Fibroblast of lung (primary cell): ENCODE measurements at places on chromosomes 2 and 18. TPM values are rescaled to one million over a fixed set of nuclear protein-coding genes. Genes with fewer than 3 reads are reported as not detected.

The ANKRD30BL gene
- not detected in 2 replicates for total RNA-seq

The OR6B2 gene
- not detected in 2 replicates for total RNA-seq

The TNFAIP6 gene
- 33.1 and 53.8 TPM in 2 replicates for total RNA-seq

The LIMS3 gene
- 6.3 TPM in 1 of 2 replicates, not detected in the other for total RNA-seq

The STAM2 gene
- total RNA-seq, result 38.0 and 43.3 TPM in 2 replicates

The PUS10 gene
- total RNA-seq, result 7.7 and 9.2 TPM in 2 replicates

The SERPINB13 gene
- total RNA-seq, result not detected in 2 replicates

The CRIM1 gene
- 135 and 364 TPM in 2 replicates for total RNA-seq

GRCh38 chr2:70094978-70095719 lies 7.9 kb downstream of the PCBP1 start:
- no peak overlapping the region for H3K4me3 ChIP-seq
- H3K27me3 ChIP-seq, result no peaks in the 10 kb centered on the region
- DNase-seq, result peak; percentile 47
- peaks cover 5% of the 10 kb centered on the region for H3K4me1 ChIP-seq

GRCh38 chr18:62999392-62999791 lies 284.1 kb downstream of the PHLPP1 start:
- no peak overlapping the region for H3K27ac ChIP-seq
- H3K4me1 ChIP-seq, result no peaks in the 10 kb centered on the region
- no peak overlapping the region for H3K4me3 ChIP-seq
- DNase-seq, result peak; percentile 79
- no peaks in the 10 kb centered on the region for H3K36me3 ChIP-seq
- H3K27me3 ChIP-seq, result peaks cover 9% of the 10 kb centered on the region

GRCh38 chr18:26386441-26386840 lies 160.2 kb downstream of the TAF4B start:
- H3K4me3 ChIP-seq, result no peak overlapping the region
- no peaks in the 10 kb centered on the region for H3K36me3 ChIP-seq

- H3K4me1 ChIP-seq, result no peaks in the 10 kb centered on the region
- peak; percentile 36 for DNase-seq
- H3K36me3 ChIP-seq, result no peaks in the 10 kb centered on the region
- H3K27me3 ChIP-seq, result peaks cover 4% of the 10 kb centered on the region
Observed at GRCh38 chr2:48734576-48735303, 20.8 kb downstream of the LHCGR start.

GRCh38 chr2:100809506-100809905 lies 10.4 kb upstream of the NPAS2 start:
- no peaks in the 10 kb centered on the region for H3K36me3 ChIP-seq
- H3K27me3 ChIP-seq, result peaks cover 3% of the 10 kb centered on the region
- H3K4me1 ChIP-seq, result no peaks in the 10 kb centered on the region
- DNase-seq, result no peak

DNA sequence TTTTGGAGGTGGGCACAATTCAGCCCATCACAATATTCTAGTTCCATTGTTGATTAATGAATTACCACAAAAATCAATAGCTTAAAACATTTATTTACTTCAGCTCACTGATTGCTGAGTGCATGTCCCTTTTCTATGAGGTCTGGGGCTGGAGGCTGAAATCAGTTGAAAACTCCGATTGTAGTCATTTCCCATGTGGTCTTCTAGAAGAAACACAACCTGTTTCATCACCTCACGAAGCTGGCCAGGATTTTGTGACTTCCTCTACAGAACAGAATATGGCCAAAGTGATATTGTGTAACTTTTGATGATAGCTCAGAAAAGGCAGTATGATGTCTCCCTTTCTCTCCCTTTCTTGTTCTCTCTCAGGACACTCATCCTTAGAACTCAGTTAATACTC lies 44.1 kb upstream of the CYRIA start:
- H3K4me1 ChIP-seq, result no peaks in the 10 kb centered on the region
- no peaks in the 10 kb centered on the region for H3K27me3 ChIP-seq
- H3K36me3 ChIP-seq, result no peaks in the 10 kb centered on the region
- no peak for DNase-seq
- H3K4me3 ChIP-seq, result no peak overlapping the region
- H3K27ac ChIP-seq, result no peak overlapping the region

GRCh38 chr18:63917817-63918216 lies 10.1 kb downstream of the SERPINB10 start:
- no peak overlapping the region for H3K4me3 ChIP-seq
- no peaks in the 10 kb centered on the region for H3K36me3 ChIP-seq
- no peak for DNase-seq
- no peaks in the 10 kb centered on the region for H3K4me1 ChIP-seq

DNA sequence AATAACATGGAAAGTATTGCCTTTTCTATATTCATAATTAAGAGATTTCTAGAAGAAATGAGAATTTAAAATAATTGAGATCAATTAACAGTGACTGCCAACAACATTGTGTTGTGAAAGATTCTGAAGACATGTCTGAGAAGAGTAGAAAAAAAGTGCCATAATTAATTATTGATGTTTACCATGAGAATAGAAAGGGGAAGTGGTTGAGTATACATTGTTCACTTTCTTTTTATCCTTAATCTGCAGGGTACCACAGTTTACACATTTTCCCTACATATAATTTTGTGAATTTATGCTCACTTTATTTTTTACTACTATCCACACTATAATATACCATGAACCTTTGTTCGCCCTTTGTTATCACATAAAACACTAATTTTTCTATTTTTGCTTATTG lies 47.1 kb upstream of the UBE2E3 start:
- H3K27me3 ChIP-seq, result no peaks in the 10 kb centered on the region
- H3K4me3 ChIP-seq, result no peak overlapping the region

- no peaks in the 10 kb centered on the region for H3K36me3 ChIP-seq
- H3K27ac ChIP-seq, result no peak overlapping the region
- no peak overlapping the region for H3K4me3 ChIP-seq
- DNase-seq, result no peak
- H3K4me1 ChIP-seq, result peaks cover 14% of the 10 kb centered on the region
- H3K27me3 ChIP-seq, result no peaks in the 10 kb centered on the region
Observed at GRCh38 chr2:237869343-237870102, 10.1 kb downstream of the RAMP1 start.

GRCh38 chr2:170191166-170191866 lies 13.4 kb downstream of the MYO3B start:
- H3K27ac ChIP-seq, result no peak overlapping the region
- no peak overlapping the region for H3K4me3 ChIP-seq
- H3K4me1 ChIP-seq, result no peaks in the 10 kb centered on the region
- H3K27me3 ChIP-seq, result no peaks in the 10 kb centered on the region

DNA sequence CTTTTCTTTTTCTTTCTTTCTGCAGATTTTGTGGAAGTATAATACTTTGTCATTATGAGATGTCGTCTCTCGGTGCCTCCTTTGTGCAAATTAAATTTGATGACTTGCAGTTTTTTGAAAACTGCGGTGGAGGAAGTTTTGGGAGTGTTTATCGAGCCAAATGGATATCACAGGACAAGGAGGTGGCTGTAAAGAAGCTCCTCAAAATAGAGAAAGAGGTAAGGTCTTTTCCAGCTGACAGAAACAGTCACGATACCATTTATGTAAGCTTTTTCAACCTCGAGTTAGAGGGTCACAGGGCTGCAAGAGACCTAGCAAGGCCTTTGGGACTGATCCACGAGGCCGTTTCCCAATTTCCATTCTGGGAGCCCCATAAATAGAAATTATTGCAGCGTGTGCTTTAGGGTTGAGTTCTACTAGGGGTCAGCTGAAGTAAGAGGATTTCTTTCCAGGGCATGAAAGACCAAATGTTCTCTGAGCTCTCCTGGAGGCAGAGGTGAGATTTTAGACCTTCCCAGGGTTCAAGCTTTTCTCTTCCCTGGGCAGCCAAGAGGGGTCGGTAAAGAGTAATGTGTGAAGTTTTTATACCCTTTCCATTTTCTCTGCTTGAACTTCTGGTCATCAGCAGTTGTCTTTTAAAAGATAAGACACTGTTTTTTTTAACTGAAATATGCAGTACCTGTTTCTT lies 15.5 kb downstream of the MAP3K20 start:
- H3K27me3 ChIP-seq, result no peaks in the 10 kb centered on the region
- H3K4me1 ChIP-seq, result peaks cover 21% of the 10 kb centered on the region
- peak overlapping the region; percentile 81 for H3K27ac ChIP-seq
- DNase-seq, result no peak
- peak overlapping the region; percentile 15 for H3K4me3 ChIP-seq

DNA sequence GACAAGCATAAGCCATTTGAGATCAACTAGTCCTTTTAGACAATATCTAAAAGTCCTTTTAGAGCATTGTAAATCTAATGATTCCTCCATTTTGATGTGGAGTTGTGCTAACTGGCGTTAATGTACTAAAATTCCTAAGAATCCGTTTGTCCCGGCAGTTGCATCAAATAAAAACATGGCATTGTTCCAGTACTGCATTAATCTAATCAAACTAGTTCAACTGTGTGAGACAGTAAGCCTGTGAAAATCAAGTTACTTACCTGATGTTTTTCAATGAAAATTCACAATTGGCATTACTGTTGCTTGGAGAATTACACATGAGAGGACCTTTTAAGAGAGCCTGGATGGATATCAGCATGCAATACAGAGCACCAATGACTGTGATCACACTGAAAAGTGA lies 13.3 kb downstream of the TM4SF20 start:
- H3K27ac ChIP-seq, result no peak overlapping the region
- no peak overlapping the region for H3K4me3 ChIP-seq
- H3K4me1 ChIP-seq, result peaks cover 16% of the 10 kb centered on the region
- no peaks in the 10 kb centered on the region for H3K27me3 ChIP-seq
- H3K36me3 ChIP-seq, result no peaks in the 10 kb centered on the region

DNA sequence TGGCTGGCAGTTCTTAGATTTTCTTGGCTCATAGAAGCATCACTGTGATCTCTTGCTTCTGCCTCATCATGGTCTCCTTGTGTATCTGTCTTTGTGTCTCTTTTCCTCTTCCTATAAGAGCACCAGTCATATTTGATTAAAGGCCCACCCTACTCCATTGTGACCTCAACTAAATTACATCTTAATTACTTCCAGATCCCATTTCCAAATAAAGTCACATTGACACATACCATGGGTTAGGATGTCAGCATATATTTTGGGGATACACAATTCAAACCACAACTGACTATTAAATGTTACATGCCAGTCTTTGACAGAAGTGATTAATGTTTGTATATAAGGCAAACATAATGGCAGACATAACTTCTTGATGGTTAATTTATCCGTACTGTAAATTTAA lies 27.3 kb upstream of the TMX3 start:
- peak; percentile 9 for DNase-seq
- H3K4me3 ChIP-seq, result no peak overlapping the region
- H3K36me3 ChIP-seq, result no peaks in the 10 kb centered on the region
- no peaks in the 10 kb centered on the region for H3K4me1 ChIP-seq

DNA sequence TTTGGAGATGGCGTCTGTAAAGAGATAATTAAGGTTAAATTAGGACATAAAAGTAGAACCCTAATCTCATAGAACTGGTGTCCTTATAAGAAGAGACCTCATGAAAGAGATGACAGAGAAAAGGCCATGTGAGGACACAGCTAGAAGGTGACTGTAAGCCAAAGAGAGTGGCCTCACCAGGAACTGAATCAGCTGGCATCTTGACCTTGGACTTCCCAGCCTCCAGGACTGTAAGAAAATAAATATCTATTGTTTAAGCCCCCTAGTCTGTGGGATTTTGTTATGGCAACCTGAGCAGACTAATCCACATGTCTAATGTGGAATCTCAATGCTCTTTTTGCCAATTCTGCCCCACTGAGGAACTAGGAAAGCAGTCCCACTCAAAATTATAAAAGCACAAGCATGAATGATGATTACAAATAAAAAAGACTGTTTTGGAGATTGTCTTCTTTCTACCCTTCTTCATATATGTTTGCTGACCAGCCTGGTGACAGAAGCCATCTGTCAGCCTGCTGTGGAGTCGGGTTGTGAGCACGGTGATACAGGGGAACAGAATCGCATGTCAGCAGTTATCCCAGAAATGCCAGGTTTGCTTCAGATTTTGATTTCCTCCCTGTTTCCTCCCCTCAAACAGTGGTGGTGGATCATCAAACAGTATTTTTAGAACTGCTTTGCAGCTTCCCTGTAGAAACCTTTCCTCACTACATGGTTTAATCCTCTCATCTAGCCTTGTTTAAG lies 54.2 kb downstream of the INPP4A start:
- no peaks in the 10 kb centered on the region for H3K27me3 ChIP-seq
- DNase-seq, result no peak
- H3K4me1 ChIP-seq, result no peaks in the 10 kb centered on the region
- no peak overlapping the region for H3K27ac ChIP-seq
- peaks cover 2% of the 10 kb centered on the region for H3K36me3 ChIP-seq

DNA sequence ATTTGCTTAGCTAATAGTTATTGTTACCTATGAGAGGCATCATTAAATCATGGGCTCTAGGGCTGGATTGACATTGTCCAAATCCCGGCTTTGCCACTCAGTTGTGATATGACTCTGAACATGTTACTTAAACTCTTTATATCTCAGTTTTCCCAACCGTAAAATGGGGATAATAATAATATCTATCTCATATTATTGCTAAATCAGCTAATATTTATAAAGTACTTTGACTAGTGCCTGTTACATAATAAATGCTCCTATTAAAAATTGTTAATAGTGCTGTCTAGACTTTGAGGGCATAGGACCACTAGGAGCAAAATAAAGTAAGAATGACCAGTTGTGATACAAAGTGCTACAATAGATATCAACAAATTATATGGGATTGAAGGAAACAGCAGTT lies 376.3 kb upstream of the FIGN start:
- H3K27ac ChIP-seq, result no peak overlapping the region
- H3K4me3 ChIP-seq, result no peak overlapping the region
- DNase-seq, result no peak
- no peaks in the 10 kb centered on the region for H3K4me1 ChIP-seq

DNA sequence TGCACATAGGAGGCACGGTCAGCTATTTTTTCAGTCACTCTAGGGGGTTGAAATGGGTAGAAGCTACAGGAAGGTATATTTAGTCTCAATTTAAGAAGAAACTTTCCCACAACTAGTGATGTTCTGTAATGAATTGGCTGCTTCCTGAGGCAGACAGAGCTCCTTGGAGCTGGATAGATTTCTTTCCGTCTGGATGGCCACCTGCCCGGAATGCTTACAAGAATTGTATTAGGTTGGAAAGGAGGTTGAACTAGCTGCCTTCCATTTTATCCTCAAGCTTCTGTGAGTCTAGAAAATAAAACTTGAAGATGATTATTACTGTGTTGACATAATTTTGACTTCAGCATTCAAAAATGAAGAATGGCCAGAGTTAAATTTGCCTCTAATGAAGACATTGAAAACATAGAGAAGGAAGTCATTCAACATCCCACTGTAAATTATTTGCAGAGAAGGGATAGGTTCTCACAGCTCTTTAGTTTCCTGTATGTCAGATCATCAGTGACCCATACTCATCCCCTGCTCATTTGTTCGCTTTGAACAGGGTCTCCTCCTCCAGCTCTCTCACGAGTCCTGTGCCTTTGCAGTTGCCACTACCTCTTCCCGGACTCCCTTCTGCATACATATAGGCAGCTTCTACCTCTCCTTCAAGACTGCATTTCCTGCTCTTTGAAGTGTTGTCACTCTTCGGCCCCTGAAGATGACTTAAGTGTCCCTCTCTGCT lies 88.8 kb downstream of the CRIM1 start:
- H3K4me1 ChIP-seq, result peaks cover 29% of the 10 kb centered on the region
- H3K36me3 ChIP-seq, result peaks cover 28% of the 10 kb centered on the region
- DNase-seq, result peak; percentile 73
- no peaks in the 10 kb centered on the region for H3K27me3 ChIP-seq
- H3K27ac ChIP-seq, result peak overlapping the region; percentile 33

DNA sequence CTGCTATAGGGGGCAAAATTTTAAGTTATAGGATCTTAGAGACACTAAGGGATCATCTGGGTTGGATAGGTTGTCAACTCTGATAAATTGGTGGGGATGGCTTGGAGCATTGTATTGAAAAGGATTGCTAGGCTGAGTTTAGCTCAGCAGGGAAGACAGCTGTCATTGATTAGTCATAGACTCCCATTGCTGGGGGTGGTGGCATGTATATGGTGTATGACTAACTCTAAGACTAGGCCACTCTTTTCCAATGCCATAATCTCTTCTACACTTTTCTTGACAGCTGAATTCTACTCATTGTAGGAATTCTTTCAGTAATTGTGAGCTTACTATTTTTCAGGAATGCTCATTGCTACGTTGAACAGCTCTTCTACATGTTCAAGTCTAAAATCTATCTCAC lies 81.3 kb upstream of the PELI1 start:
- no peaks in the 10 kb centered on the region for H3K4me1 ChIP-seq
- no peak overlapping the region for H3K4me3 ChIP-seq
- no peaks in the 10 kb centered on the region for H3K36me3 ChIP-seq
